ENCODE measurements at places on chromosomes 11 and 22. TPM values are rescaled to one million over a fixed set of nuclear protein-coding genes. Genes with fewer than 3 reads are reported as not detected.

GRCh38 chr11:61120099-61120705 lies 17.9 kb downstream of the CD5 start:
- DNase-seq = no peak

GRCh38 chr11:101717619-101718018 lies 133.8 kb upstream of the TRPC6 start:
- no peak for DNase-seq

GRCh38 chr11:73257342-73258103 lies 14.6 kb upstream of the P2RY6 start:
- no peak for DNase-seq

DNA sequence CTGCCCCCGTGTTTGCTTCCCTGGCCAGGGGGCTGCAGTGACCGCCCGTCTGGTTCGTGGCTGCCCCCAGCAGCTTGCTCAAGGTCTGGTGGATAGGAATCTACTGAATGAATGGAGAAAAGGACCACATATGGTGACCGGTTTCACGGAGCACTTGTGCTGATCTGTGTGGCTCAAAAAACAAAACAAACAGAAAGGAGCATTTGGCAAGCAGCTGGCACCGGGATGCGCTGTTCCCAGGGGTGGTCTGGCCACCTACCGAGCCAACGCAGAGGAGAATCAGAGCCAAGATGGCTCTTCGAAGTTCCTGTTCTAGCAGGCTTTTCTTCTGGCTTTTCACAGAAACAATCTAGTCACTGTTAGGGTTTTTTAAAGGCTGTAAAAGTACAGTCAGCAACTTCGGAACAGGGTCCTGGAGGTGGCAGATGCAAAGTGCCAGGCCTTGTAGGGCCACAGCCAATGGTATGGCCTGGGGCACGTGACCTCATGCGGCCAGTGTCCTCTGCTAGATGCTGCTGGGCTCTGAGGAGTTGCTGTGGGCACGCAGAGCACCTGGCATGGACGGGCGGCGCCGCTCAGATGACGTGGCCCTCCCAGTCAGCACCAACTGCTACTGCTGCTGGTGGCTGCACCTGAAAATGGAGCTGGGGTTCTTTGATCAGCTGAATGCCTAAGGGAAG lies 27.3 kb upstream of the PACSIN2 start:
- DNase-seq = no peak

GRCh38 chr11:68806931-68807844 lies 34.5 kb downstream of the CPT1A start:
- no peak for DNase-seq

The TRIM66 gene
- polyA plus RNA-seq = 0.64 TPM
